Right atrium auricular region (tissue), 2 donors: ENCODE measurements at places on chromosomes 1 and 21. TPM values are rescaled to one million over a fixed set of nuclear protein-coding genes. Genes with fewer than 3 reads are reported as not detected.

TRIM67 gene
- not detected for total RNA-seq

KCNK1 gene
- total RNA-seq, result 42.3 TPM

GBP6 gene
- total RNA-seq, result 0.19 TPM

CRP gene
- not detected for total RNA-seq

ZNF648 gene
- total RNA-seq, result not detected

DNA sequence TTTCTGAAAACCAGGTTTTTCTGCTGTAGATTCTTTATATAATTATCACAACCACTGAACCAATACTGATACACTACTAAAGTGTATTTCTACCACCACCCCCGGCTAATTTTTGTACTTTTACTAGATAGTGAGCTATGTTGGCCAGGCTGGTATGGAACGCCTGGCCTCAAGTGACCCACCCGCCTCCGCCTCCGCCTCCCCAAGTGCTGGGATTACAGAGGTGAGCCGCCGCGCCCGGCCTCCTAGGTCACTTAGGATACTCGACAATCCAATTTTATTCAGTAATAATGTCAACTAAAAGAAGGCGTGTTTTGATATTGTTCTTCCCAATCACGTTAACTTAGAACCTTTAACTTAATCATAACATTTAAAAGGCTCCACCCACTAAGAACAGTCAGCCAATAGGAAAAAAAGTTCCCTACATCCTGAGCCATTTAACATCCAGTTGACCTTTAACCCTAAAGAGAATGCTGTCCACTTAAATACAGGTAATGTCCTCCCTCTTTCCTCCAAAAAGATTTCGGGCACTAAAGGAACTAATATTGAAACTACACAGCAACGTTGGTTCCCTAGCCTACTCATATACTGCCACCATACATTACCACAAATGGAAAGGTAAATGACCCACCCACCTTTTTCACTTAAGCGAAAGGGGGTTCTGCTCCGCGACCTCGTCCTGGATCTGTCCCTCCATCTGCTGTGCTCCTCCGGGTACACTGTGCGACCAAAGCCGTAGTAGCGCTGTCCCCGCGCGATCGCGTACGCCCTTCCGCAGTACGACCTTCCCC, 1.2 kb downstream of the RSRP1 start:
- DNase-seq, result no peak
- peak overlapping the region; percentile 95 for H3K4me3 ChIP-seq
- peak overlapping the region; percentile 100 for H3K27ac ChIP-seq
- no peaks in the 10 kb centered on the region for H3K27me3 ChIP-seq
- H3K36me3 ChIP-seq, result peaks cover 51% of the 10 kb centered on the region

DNA sequence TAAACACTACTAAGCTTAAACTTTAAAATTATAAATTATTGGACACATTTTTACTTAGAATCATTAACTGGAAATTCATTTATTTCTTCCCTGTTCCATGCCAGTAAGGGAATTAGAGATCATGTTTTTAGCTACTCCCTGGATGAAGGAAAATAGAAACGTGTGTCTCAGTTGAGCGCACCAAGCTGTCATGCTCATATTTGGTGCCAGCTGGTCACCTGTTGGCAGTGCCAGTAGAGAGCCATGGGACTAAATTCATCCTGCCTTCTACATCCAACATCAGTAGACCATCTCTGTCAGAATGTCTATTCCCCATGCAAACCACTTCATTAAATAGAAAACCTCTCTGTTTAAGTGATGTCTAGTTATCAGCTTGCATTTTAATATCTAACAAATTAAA, 17.4 kb upstream of the SLC22A15 start:
- H3K27me3 ChIP-seq, result no peaks in the 10 kb centered on the region
- DNase-seq, result no peak
- no peak overlapping the region for H3K4me3 ChIP-seq
- no peaks in the 10 kb centered on the region for H3K36me3 ChIP-seq

DNA sequence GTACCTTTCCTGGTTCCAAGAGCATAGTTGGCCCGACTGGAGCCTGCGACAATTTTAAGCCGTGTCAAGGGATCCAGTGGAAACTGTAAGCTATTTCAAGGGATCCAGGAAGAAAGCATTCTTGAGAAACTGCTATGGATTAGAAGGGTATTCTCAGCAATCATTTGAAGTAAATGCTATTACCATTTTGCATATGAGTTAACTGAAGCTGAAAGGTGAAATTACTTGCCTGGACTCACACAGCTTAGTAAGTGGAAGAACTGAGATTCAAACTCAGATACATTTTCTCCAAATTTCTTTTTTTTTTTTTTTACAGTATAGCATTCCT, 589 bp downstream of the ZNF684 start:
- H3K36me3 ChIP-seq, result no peaks in the 10 kb centered on the region
- H3K27ac ChIP-seq, result peak overlapping the region; percentile 86
- peak overlapping the region; percentile 57 for H3K4me3 ChIP-seq
- no peak for DNase-seq

DNA sequence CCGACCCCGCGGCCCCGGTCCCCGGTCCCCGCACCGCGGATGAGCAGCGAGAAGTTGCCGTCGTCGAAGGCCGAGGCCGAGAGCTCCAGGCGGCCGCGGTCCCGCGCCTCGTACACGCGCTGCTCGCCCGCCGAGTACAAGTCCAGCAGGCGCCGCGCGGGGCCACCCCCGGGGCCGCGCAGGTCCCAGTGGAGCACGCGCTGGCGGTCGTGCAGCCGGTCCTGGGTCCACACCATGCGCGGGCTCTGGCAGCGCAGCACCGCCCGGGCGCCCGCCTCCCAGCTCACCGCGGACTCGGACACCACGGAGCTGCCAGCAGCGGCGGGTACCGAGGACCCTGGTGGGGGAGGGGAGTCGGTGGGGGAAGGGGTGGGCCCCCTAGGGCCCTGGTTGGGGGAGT, 2.9 kb downstream of the MXRA8 start:
- H3K4me1 ChIP-seq, result no peaks in the 10 kb centered on the region
- DNase-seq, result no peak
- H3K4me3 ChIP-seq, result peak overlapping the region; percentile 11
- peaks cover 8% of the 10 kb centered on the region for H3K36me3 ChIP-seq

GRCh38 chr1:55582084-55582483, 366.9 kb upstream of the USP24 start:
- H3K27me3 ChIP-seq, result no peaks in the 10 kb centered on the region
- DNase-seq, result no peak
- H3K27ac ChIP-seq, result no peak overlapping the region
- peaks cover 26% of the 10 kb centered on the region for H3K4me1 ChIP-seq

DNA sequence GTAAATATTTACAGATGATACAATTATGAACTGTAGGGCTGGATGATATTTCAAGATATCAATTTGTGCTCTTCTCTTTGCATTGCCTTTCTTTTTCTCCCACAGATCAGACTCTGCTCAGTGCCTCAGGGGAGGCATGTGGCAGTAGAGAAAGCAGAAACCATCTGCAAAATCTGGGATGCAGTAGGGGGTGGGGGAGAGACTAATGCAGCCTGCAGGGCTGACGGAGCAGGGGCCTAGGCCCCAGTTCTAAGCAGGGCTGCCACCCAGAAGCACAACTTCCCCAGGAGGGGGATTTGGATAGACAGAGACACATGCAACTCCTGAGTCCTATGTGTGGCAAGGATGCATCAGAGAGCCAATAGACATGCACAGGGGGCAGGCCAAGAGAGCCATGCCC, 511.6 kb downstream of the SMYD3 start:
- no peak overlapping the region for H3K27ac ChIP-seq
- peaks cover 7% of the 10 kb centered on the region for H3K4me1 ChIP-seq
- no peak for DNase-seq
- H3K4me3 ChIP-seq, result no peak overlapping the region
- H3K27me3 ChIP-seq, result no peaks in the 10 kb centered on the region

DNA sequence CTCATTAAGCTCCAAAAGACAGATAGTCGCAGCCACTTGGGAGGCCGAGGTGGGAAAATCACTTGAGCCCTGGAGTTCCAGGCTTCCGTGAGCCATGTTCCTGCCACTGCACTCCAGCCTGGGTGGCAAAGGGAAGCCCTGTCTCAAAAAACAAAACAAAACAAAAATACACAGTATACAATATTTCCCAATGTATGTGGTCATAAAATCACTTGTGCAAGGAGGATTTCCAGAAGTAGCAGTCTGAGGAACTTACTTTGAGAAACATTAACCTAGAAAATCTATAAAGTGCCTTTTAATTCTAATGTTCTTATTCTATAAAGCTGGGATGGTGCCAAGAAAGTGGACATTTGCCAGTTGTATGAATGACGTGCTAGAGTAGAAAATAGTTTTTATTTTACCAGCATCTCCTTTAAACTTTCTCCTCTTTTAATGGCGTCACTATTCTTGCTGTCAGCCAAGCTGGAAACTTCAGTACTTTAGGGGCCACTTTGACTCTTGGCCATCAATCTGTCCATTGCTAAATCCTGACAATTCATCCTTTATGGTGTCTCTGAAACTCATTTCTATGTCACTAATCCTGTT, 22.5 kb downstream of the FAM177B start:
- no peaks in the 10 kb centered on the region for H3K36me3 ChIP-seq
- H3K27me3 ChIP-seq, result no peaks in the 10 kb centered on the region
- no peak overlapping the region for H3K4me3 ChIP-seq
- no peak overlapping the region for H3K27ac ChIP-seq

DNA sequence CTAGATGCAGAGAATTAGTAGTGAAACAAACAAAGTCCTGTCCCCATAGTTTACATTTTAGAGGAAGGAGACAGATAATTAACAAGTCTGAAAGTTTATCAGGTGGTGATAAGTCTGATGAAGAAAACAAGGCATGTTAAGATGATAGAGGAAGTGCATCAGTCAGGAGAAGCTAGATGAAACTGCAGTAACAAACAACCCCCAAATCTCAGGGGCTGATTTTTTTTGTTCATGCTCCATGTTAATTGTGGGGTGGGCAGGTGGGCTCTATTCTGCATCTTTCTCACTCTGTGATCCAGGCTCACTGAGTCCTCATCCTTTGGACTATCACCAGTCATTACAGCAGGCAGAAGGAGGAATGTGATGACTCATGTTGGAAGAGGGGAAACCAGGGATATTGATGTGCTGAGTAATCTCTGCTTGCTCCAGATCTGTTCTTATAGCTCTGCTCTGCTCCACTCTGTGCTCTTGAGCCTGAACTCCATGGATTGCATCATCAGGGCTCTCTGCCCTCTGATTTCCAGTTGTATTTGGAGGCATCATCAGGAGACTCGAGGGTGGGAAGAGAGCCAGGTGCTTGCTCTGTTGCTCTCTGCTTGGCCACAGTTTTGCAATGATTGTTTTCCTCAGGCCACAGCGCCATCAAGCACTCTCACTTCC, 166.9 kb downstream of the IER5 start:
- H3K4me1 ChIP-seq, result no peaks in the 10 kb centered on the region
- DNase-seq, result no peak
- no peak overlapping the region for H3K4me3 ChIP-seq
- no peak overlapping the region for H3K27ac ChIP-seq
- H3K36me3 ChIP-seq, result no peaks in the 10 kb centered on the region
- no peaks in the 10 kb centered on the region for H3K27me3 ChIP-seq

DNA sequence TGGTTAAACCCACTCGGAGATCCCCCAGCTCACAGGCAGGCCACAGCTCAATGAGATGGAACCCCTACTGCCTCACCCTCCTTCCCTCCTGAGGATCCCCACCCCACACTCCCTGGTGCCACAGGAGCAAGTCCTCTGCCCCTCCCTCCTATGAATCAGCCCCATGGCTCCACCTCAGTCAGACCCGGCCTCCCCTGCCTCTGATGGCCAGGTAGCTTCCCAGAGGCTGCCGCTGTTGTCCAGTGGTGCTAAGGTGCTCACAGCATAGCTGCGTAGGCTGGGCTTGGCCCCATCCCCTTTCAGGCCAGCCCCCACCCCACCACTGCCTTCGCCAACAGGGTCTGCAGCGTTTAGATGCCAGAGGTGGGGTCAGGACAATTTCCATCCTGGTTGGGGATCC, 98.5 kb upstream of the IGSF21 start:
- H3K27me3 ChIP-seq, result no peaks in the 10 kb centered on the region
- H3K4me3 ChIP-seq, result no peak overlapping the region
- no peaks in the 10 kb centered on the region for H3K36me3 ChIP-seq
- no peaks in the 10 kb centered on the region for H3K4me1 ChIP-seq
- no peak overlapping the region for H3K27ac ChIP-seq

DNA sequence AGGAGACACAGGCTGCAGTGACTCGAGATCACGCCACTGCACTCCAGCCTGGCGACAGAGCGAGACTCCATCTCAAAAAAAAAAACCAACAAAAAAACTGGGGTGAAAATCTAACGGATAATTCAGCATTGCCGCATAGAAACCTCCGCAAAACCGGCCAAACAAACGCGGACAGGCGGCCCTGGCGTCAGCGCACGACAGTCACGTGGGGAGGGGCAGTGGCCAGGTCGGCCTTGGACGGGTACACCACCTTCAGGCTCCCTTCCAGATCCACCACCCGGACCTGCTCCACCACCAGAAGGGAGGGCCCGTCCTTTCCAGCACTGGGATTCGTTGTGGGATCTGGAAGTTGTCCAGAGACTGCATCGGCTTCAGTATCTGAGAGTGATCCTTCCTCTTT, 8.4 kb downstream of the SMIM1 start:
- H3K36me3 ChIP-seq, result peaks cover 62% of the 10 kb centered on the region
- H3K4me1 ChIP-seq, result peaks cover 10% of the 10 kb centered on the region
- H3K27me3 ChIP-seq, result no peaks in the 10 kb centered on the region
- no peak overlapping the region for H3K4me3 ChIP-seq

DNA sequence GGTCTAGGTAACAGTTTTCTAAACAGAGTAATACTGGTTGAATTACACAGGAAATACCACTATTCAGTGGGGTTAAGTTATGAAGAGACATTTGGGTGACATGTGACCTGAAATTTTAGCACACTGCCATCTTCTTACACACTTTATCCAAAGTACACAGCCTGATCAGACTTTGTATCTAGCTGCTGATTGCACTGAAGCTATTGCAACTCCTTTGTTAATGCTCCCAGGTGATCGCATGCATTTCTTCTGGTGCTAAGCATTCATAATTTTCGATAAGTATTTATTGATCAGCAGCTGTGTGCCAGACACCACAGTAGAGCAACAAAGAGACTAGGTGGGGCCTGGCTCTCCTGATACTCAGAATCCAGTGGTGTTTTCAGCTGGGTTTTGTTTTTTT, 52.4 kb downstream of the AK4 start:
- no peak overlapping the region for H3K27ac ChIP-seq
- H3K4me1 ChIP-seq, result peaks cover 10% of the 10 kb centered on the region
- H3K27me3 ChIP-seq, result no peaks in the 10 kb centered on the region
- no peak overlapping the region for H3K4me3 ChIP-seq
- H3K36me3 ChIP-seq, result no peaks in the 10 kb centered on the region
- DNase-seq, result no peak

GRCh38 chr1:115343200-115343737, 5.2 kb upstream of the NGF start:
- H3K4me1 ChIP-seq, result peaks cover 17% of the 10 kb centered on the region
- H3K27ac ChIP-seq, result no peak overlapping the region
- DNase-seq, result no peak

- no peak for DNase-seq
- no peaks in the 10 kb centered on the region for H3K36me3 ChIP-seq
- H3K27ac ChIP-seq, result no peak overlapping the region
Observed at GRCh38 chr1:30661311-30661710, 62.1 kb downstream of the MATN1 start.

GRCh38 chr1:34970829-34971228, 14.3 kb downstream of the TMEM35B start:
- H3K27me3 ChIP-seq, result no peaks in the 10 kb centered on the region
- H3K4me3 ChIP-seq, result no peak overlapping the region

GRCh38 chr1:41520951-41521752, 36.7 kb upstream of the EDN2 start:
- no peak overlapping the region for H3K27ac ChIP-seq
- no peak overlapping the region for H3K4me3 ChIP-seq
- no peaks in the 10 kb centered on the region for H3K4me1 ChIP-seq
- no peaks in the 10 kb centered on the region for H3K36me3 ChIP-seq
- no peaks in the 10 kb centered on the region for H3K27me3 ChIP-seq
- no peak for DNase-seq
